ENCODE measurements at places on chromosomes 4 and X. TPM values are rescaled to one million over a fixed set of nuclear protein-coding genes. Genes with fewer than 3 reads are reported as not detected.

DNA sequence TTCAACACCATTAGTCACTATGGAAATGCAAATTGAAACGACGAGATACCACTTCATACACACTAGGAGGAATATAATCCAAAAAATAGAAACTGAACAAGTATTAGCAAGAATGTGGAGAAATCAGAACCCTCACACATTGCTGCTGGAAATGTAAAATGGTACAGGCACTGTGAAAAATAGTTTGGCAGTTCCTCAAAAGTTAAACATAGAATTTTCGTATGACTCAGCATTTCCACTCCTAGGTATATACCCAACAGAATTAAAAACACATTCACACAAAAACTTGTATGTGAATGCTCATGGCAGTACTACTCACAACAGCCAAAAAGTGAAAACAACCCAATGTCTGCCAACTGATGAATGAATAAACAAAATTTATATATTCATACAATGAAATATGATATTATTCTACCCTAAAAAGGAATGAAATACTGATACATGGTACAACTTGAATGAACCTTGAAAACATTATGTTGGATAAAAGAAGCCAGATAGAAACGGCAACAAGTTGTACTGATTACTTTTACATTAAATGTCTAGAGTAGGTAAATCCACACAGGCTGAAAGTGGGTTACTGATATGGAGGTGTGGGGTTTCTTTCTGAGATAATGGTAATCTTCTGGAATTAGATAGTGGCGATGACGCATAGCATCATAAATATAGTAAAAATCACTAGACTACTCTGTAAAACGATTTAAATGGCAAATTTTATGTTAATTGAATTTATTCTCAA lies 22.3 kb downstream of the TEC start:
- peaks cover 5% of the 10 kb centered on the region for H3K4me1 ChIP-seq
- peak; percentile 50 for DNase-seq
- peak overlapping the region; percentile 25 for H3K27ac ChIP-seq
- H3K36me3 ChIP-seq, result no peaks in the 10 kb centered on the region

The TCP11X2 gene
- not detected for total RNA-seq

- H3K36me3 ChIP-seq, result no peaks in the 10 kb centered on the region
- H3K4me1 ChIP-seq, result no peaks in the 10 kb centered on the region
- peaks cover 56% of the 10 kb centered on the region for H3K27me3 ChIP-seq
- H3K27ac ChIP-seq, result no peak overlapping the region
- no peak for DNase-seq
- H3K4me3 ChIP-seq, result no peak overlapping the region
Observed at GRCh38 chr4:3830774-3831528, 64.8 kb downstream of the ADRA2C start.

DNA sequence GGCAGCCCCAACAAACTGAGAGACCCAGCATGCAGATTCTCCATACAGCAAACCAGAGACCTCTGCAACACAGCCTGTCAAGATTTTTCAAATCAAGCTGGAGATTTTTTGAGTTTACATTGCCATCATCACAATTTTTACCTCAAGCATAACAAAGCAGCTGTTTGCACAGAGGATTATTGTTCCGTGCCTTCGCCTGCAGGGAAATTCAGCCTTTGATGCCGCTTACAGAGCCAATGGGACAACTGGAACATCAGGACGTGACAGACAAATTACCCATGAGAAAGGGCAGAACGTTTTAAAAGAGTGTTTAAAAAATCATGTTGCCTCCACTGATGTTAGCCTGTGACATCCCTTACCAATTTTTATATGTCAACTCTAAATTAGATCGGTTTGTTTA lies 363.7 kb downstream of the FBXW7 start:
- no peak overlapping the region for H3K4me3 ChIP-seq
- H3K27ac ChIP-seq, result no peak overlapping the region
- no peaks in the 10 kb centered on the region for H3K27me3 ChIP-seq

- no peak overlapping the region for H3K4me3 ChIP-seq
- no peak overlapping the region for H3K27ac ChIP-seq
- H3K4me1 ChIP-seq, result no peaks in the 10 kb centered on the region
- H3K36me3 ChIP-seq, result no peaks in the 10 kb centered on the region
Observed at GRCh38 chr4:80155316-80155982, 41.9 kb upstream of the PRDM8 start.

- H3K36me3 ChIP-seq, result no peaks in the 10 kb centered on the region
- DNase-seq, result no peak
- no peak overlapping the region for H3K27ac ChIP-seq
- H3K4me1 ChIP-seq, result peaks cover 4% of the 10 kb centered on the region
Observed at GRCh38 chr4:7425124-7425523, 9.6 kb downstream of the PSAPL1 start.

DNA sequence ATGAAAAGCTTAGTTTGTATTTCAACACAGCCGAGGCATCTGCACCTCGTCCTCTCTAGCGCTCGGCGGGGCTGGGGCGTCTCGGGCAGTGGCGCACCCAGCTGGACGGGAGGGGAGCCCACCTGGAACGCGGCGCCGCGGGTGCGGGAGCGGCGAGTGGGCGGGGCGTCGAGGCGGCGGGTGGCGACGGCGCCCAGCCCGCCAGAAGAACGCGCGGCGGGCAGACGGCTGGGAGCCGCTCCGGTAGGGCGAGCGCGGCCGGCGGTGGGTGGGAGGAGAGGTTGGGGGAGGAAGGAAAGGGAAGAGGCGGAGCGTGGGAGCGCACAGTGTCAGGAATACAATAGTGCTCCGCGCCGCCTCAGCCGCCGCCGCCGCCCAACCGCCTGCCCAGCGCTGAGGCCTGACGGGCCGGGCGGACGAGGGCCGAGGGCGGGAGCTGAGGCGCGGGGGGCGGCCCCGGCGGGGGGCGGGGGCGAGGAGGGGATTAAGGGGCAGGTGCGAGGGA lies at the start of gene JADE3:
Gene JADE3 (plus strand): TSS at position 324 of the 505 bp plus-strand sequence. CDS start 72,474 bp downstream, outside the sequence.
- peaks cover 70% of the 10 kb centered on the region for H3K27me3 ChIP-seq
- peak; percentile 71 for DNase-seq
- H3K4me3 ChIP-seq, result peak within 1 kb of the TSS; percentile 76
- peak within 1 kb of the TSS; percentile 51 for H3K27ac ChIP-seq

- H3K27ac ChIP-seq, result no peak overlapping the region
- H3K4me1 ChIP-seq, result peaks cover 15% of the 10 kb centered on the region
- H3K36me3 ChIP-seq, result peaks cover 7% of the 10 kb centered on the region
Observed at GRCh38 chr4:146590801-146591200, 47.9 kb upstream of the POU4F2 start.

The TBC1D8B gene
- 4.7 TPM for total RNA-seq

GRCh38 chrX:79167462-79167861 lies 23.0 kb downstream of the GPR174 start:
- H3K27me3 ChIP-seq, result no peaks in the 10 kb centered on the region
- no peak overlapping the region for H3K27ac ChIP-seq
- H3K4me3 ChIP-seq, result no peak overlapping the region
- no peaks in the 10 kb centered on the region for H3K4me1 ChIP-seq
- H3K36me3 ChIP-seq, result no peaks in the 10 kb centered on the region

Data from MCF 10A (cell line).